ENCODE measurements at places on chromosomes 6 and 20.

GRCh38 chr6:137581019-137581707, 87.0 kb upstream of the OLIG3 start:
- DNase-seq: no peak

DNA sequence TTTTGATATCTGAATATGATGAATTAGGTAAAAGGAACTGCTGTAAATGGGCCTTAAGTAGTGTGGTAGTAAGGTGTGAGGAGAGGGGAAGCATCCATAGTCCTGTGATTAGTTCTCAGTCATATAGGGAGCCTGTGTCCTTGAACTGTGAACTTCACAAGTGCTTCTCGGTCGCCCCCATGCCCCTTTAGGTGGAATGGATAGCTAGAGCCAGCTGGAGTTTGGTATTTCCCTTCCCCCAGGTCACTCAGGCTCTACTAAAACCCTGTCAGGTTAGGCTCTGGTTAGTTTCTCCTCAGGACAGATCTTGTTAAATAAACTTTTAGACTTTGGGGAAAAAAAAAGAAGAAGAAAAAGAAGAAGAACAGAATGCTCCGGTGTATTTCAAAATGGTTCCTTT, 82.0 kb downstream of the PPP1R14C start:
- no peak for DNase-seq

DNA sequence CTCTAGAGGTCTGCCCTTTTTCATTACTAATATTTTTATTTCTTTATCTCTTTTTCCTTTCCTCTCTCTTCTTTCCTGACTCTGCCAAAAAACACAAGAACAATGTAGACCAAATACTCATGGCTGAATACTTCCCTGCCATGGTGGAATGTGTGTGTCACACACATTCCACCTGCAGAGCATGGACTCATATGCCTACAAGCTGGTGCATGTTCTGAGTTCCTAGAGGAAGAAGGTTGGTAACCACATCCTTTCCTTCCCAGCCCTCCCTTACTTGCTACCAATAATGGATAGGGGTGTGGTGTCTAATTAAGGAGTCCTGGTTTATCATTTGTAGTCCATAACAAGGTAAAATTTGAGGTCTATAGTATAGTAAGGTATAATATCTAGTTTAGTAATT, 15.2 kb upstream of the CST9L start:
- DNase-seq: no peak

DNA sequence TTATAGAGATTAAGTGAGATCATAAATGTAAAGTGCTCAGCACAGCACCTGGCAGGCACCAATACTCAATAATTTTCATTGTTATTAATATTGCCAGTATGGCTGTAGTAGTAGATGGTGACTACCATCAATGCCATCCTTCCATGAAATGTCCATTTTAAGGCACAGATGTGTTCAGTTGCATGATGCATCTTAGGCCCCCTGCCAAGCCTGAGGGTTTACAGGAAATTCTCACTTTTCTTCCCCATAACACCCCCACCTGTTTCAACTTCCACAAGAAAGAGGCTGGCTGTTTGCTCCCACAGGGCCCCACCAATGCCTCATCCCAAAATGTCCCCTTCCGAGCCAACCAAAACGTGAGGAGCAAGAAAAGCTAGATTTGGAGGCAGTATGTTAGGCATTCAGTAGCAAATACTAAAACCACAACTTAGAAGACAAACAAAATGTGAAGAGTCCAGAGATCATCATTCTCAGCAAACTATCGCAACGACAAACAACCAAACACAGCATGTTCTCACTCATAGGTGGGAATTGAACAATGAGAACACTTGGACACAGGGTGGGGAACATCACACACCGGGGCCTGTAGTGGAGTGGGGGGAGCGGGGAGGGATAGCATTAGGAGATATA, 110.6 kb upstream of the NHSL1 start:
- DNase-seq: no peak

GRCh38 chr6:34851361-34851760, 36.5 kb downstream of the TAF11 start:
- DNase-seq: no peak

GRCh38 chr6:157145656-157146285, 177.5 kb downstream of the TMEM242 start:
- DNase-seq: no peak

DNA sequence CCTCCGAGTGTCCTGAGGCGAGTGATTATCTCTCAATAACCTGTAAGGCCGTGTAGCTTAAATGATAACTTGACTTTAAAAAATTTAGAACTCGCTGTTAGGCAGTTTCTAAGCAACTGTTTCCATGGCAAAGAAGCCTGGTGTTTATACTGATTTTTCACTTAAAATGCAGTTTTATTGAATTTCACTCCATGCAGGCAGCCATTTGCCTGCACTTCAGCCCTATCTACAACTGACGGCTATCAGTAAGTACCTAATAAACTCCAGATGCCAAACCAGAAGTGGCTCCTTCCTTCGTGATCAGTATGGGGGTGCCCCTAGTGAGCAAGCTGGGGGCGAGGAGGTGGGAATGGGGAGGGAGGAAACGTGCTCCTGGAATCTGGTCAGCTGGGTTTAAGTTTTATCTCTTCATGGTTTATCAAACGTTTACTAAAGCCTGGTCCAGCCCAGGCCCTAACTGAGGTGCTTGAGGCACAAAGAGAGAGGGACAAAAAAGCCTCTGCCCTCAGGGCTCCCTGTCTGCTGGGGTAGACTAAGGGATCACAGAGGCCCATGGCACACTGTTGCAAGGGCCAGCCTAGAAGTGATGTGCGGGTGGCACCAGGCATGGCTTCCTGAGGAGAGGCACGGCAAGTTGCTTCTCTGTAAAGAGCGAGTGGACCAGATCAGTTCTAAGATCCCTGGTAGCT, 45.5 kb downstream of the TTI1 start:
- no peak for DNase-seq

DNA sequence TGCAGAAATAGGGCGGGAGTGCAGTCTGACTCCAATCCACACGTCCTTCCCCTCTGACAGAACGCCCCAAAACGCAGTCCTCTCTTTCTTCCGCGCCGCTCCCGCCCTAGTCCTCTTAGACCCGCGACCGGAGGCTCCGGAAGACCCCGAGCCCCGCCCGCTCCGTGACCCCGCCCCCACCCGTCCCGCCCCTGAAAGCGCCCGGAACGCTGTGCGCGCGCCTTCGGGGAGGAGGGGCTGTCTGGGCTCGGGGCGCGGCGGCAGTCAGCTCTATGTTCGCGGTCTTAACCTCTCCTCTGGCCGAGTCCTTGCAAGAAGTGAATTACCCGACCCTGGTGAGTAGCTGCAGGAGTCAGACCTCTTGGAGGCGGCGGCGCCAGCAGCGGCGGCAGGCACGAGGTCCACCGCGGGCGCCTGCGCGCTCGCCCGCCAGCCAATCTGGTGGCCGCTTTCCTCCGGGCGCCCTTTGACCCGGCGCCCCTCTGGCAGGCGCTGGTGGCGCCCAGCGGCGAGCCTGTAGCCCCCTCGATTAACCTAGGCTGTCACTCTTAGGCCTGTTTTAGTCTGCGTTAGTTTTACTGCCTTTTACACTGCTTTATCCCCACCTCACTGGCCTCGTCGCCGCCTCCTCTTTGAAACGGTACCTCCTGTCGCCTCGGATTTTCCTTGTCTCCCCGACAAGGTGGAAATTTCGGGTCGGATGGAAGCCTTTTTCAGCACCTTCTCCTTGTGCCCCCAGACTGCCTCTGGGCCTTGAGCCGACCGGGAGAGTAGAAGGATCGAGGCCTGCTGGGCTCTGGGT, at the start of gene MANEA:
MANEA (plus strand) TSS at position 232 of the 802 bp plus-strand sequence. CDS start 8,905 bp downstream, outside the sequence.
- DNase-seq: peak; percentile 88
